ENCODE measurements at places on chromosomes 1 and 21.

DNA sequence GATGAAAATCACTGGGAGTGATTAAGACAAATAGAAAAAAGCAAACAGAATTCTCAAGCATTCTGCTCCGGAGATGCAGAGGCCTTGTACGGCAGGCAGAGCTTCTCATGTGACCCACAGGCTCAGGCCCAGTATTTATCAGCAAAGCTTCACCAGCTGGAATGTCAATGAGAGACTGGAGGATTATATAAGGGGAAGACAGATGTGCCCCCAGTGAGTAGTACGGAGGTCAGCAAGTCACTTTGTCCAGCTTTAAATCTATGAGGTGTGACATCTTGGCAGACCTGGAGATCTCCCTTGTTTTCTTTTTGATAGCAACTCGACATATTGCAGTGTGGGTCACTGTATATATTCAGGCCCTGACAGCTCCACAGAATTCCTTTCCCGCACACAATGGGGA is 106.8 kb downstream of the HHIPL2 start:
- no peak for DNase-seq

DNA sequence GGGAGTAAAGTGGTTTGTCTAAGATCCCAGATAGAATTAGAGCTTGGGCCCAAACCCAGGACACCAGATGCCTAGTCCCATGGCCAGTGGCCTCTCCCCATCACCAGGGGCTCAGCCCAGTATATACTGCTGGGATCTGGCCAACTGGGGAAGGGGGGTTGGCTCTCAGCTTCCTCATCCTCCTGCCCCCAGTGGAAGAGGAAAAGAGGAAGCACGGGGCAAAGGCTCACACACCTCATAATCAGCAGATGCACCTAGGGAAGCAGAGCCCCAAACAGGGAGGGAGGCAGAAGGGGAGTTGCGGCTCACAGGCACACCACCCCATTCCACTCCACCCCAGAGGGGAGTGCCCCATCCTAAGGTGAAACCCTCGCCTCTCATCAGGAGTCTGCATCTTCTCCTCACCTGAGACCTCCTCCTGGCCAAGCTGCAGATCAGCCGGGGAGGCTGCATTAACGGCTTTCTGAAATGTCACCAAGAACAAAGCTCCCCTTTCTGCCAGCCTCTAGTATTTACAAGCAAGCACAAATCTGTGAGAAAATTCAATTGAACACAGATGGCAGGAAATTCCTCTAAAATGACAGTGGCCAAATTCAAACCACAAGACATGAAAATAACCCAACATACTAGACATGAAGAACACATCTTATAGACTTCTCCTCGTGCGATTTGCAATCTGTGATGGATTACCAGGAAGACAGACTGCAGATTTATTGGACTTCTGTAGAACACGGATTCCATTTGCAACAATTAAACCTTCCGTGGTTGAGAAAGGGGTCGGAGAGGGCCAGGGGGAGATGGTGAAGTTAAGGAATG is 82.8 kb downstream of the GLIS1 start:
- DNase-seq: no peak

DNA sequence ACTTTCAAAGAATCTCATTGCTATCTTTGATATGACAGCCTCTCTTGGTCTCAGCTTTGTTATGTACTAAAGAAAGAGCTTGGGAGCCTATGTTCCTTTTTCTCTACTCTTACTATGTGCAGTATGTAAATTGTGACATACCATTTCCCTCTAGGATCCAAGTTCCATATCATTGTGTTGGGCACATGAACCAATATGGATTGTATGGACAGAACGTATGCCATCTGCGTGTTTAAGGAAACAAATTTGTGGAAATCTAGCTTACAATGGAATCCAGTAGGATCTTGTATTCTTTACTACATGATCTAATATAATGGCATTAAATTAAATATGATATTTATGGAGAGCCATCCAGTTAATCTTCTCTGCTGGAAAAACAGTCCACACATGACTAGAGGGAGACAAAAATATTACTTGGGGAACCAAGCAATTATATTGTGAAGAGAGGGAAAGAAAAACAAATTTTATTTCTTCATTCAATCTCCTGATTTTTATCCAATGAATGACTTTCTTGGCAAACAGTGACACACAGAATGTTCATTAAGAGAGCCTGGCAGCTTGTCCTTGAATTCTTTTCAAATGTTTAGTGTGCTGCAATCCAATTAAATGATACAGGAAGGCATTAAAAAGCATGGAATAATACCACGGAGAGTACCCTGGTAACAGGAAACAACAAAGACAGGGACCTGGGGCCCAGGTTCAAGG is 106.5 kb upstream of the DAB1 start:
- DNase-seq: no peak

GRCh38 chr1:162530307-162530987 is 31.1 kb upstream of the UAP1 start:
- DNase-seq: no peak

GRCh38 chr1:153903841-153904455 is 18.8 kb downstream of the GATAD2B start:
- DNase-seq: no peak

DNA sequence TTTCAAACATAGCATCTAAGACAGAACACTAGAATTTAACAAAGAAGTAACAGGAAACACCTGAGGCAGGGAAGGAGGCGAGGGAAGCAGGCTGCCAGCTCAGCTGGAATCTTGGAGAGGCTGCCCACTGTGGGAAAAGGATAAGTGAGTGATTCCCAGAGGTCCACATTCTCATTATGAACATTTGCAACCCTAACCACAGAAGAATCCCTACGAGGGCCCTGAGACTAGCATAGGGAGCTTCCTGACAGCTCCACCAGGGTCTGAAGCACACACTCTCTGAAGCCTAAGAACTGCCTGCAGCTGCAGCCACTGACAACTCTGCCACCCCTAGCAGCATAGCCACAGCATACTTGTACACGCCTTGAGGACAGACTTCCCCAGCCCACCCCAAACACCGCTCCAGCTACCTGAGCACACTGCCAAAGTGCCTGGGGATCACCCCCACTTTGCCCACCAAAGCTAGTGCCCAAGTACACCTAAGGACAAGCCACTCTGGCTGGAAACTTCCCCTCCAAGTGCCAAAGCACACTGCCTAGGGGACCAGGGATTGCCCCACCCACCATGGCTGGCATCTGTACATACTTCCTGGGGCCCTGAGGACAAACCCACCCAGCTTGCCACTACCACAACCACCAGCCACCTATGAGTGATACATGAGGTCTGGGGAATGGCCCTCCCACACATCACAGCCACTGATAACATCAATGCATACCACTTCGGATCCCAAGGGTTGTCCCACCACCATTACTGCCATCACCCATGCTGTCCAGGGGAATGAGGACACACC is 76.6 kb upstream of the GUCA2A start:
- DNase-seq: no peak

DNA sequence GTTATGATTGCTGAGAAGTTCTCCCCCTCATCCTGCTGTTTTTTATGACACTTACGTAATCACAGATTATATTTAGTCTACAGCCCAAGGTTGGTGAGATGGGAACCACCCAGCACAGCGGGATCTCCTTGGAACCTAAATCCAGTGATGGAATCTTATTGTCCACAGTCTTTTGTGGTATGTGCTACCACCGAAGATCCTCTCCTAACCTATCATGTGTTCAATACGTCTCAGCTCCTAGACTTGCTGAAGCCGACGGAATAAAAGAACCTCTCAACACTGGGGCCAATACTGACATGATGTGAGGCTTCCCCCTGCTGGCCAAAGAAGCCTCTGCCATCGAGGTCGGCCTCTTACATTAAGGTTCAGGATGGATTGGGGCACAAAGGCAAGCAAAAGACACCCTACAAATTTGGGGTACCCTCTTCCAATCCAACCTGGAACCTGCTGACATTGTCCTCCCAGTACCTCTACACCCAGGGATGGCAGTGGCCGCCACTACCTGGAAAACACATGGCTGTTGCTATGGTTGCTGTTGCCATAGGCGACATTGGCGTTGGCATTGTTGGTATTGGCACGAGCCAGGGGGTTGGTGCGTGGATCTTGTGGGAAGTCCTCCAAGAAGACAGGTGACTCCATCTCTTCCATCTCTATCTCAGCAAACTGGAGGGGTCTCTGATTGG is 19.4 kb upstream of the KIF21B start:
- DNase-seq: peak; percentile 31

- no peak for DNase-seq
Observed at GRCh38 chr1:94796266-94796665, 23.9 kb upstream of the SLC44A3 start.

GRCh38 chr1:64578270-64578973 is 108.5 kb downstream of the CACHD1 start:
- no peak for DNase-seq

DNA sequence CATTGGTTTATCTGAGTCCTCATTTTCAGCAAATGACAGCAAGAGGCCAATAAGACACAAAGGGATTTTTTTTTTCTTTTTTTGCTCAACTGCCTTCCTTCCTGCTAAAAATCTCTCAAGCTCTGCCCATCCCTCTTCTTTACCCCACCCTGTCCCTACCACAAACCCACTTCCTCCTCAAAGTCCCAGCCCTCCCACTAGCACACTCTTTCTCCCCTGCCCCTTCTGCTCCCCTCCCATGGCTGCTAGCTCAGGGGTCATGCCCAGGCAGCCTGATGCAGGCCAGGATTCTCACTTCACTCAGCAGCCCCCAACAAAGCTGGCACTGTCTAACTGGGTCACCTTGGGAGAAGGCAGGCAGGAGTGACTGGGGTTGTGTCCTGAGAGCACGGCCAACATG is 28.8 kb upstream of the PPP2R5A start:
- no peak for DNase-seq

- no peak for DNase-seq
Observed at GRCh38 chr1:90727917-90728501, 10.9 kb upstream of the BARHL2 start.

DNA sequence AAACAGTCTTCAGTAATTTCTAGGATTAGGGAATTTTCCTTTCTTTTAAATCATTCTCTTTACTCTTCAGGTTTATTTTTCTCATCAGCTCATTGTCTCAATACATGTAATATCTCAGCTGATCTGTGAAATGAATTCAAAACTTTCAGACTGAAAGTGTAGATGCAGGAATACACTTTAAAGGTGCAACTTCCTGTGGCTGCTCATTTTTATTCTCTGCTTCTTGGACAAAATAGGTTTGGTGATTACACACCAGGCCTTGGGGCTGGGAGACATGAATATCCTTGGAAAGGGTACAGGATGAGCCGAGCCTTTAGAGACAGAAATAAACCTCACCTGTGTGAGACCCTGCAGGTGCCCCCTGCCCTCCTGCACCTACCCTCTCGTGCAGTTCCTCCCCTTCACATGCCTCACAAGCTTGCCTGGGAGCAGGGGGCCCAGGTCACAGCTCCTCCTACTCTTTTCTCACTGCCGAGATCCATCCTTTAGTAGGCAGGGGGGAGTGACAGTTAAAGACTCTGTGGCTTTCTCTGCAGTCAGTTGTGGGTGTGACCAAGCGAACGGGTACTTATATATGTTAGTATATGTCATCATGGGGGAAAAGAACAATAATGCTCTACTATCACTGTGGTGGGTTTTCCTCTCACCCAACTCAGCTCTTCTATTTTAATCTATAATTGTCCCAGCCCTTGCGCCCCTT is 23.6 kb downstream of the XCL2 start:
- DNase-seq: no peak

GRCh38 chr1:168755800-168756418 is 26.9 kb upstream of the DPT start:
- no peak for DNase-seq

GRCh38 chr1:12613180-12613579 is 4.8 kb downstream of the DHRS3 start:
- no peak for DNase-seq

DNA sequence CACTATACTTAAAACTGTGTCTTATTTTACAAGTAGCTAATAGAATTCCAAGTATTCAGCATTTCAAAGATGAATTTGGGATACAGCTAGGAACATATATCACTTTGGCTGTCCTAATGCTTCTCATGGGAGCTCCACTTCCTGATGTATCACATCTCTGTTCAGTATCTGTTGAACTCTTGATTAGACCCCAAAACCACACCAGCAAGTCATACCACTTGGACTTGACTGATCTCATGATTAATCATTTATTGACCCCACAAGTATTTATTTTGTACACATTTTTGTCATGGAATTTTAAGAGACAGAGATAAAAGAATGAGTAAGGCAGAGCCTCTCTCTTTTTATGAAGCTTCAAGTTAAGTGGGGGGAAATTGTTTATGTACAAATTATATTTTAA is 30.0 kb downstream of the TMPRSS15 start:
- no peak for DNase-seq

- no peak for DNase-seq
Observed at GRCh38 chr1:157069601-157070000, 24.1 kb upstream of the ARHGEF11 start.

GRCh38 chr1:153597206-153597605 is 15.7 kb downstream of the S100A16 start:
- DNase-seq: no peak

- no peak for DNase-seq
Observed at GRCh38 chr1:199073166-199073565, 434.3 kb downstream of the PTPRC start.

DNA sequence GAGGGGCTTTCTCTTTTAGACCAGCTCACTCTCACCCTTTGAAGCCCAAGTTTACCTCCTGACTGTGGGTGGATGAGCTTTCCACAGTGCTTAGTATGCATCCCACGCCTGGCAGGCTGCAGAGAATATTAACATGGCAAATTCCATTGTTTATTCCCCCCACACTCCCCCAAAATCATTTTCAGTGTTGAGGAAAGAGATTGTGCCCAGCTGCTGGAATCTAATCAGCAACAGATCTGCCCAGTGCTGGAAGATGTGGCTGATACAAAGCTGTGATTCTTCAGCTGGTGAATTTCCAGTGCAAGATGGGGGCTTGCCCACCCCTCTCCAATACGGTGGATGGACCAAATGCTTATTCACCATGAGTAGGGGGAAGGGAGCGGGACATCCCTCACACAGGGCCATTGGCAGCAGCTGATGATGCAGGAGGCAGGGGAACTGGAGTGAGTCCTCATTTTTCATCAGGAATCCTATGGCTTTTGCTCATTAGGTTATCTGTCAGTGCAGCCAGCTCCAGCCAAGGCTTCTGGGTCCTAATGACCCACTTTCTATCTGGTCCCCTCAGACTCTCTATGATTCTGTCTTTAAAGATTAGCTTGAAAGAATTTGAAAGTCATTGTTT is 39.7 kb upstream of the KCNA3 start:
- no peak for DNase-seq

DNA sequence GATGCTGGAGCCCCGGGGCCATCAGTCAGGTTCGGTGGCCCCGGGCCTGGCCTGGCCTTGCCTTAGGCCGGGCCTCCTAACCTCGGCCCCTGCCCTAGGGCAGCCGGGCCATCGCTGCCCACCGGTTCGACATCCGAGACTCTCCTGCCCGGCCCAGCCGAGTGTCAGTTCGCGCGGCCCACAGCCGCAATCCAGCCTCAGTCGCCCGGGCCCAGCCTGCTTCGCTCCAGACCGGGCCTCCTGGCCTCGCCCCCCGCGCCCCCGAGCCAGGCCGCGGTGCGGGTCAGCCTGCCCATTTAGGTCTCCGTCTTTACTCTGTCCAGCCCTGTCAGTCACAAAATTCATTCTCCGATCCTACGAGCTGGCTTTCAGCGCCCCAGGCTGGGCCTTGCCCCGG is 777 bp downstream of the LRRC41 start:
- no peak for DNase-seq

All from NCI-H510A (cell line).